KBM-7 (cell line): ENCODE measurements at places on chromosomes 3 and 15.

GRCh38 chr15:84911879-84912660 is 27.6 kb downstream of the SLC28A1 start:
- DNase-seq = peak; percentile 32

DNA sequence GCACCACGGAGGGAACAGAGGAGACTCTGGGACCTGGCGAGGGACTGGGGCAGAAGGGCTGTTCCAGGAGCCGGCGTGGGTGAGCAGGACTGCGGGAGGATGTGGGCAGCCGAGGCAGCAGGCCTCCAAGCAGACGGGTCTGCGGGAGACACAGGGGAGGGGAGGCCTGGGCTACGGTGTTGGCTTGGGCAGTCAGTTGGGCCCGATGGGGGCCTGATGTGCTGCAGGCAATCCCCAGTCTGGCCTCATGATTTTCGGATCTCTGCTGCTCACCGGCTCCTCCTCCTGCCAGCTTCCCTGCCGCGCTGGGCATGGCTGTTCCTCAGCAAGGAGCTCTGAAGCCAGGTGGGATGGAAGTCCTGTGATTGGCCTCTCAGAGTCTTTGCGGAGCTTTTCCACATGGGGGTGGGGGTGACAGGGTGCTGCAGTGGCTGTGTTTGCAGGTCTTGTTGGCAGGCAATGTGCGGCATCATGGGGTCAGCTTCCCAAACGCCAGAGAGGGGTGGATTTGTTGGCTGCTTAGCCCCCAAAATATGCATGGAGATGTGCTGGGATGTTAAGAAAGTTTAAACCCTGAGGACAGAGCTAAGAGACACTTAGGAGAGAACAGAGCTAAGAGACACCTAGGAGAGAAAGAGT is 19.3 kb downstream of the MINAR1 start:
- DNase-seq = no peak

DNA sequence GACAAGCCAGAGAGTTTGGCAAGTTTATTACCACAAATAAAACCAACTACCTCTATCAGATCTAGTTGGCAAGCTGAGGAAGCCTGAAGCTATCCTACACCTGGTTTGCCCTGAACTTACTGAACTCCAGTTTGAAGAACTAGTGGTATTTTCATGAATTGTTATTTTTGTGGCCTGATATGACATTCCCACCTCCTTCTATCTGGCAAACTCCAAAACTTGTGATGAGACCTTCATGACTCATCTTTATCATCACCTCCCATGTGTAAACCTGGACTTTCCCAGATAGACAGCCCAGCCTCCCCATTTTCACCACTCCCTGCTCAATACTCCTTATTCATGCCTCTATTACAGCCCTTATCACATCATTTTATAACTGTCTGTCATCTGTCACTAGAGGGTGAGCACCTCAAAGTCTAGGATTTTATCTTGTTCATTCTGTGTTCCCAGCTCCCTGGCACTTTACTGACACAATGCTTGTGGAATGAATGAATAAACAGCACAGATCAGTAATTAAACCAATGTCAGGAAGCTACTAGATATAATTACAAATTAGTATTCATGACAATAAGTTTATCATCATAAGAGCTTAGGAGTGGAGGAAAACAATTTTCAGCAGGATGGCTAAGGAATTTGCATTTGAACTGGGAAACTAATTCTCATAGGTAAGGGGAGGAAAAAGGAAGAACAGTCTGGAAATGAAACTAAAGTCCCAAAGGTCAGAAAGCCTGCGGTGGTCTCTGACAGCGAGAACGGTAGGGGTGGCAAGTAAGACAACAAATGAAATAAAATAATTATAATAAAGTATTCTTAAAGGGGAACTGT is 13.2 kb upstream of the TRANK1 start:
- DNase-seq = no peak

DNA sequence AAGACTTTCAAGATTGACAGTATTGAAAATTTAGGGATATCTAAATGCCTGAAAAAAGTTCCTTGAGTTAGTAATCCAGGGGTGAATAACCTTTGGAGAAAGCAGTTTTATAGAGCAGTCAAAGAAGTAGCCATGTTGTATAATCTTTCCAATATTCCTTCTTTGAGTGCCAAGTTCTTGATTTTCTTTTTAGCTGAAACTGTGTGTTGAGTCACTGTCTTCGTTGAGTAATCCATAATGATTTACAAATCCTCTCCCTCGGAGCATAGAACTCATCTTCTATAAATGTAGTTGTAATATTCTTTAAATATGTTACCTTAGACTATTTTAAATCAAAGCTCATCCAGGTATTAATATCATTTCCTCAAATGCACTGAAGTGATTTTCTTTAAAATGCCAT is 135.2 kb downstream of the BBX start:
- DNase-seq = no peak

GRCh38 chr15:96306321-96306720 is 24.2 kb upstream of the NR2F2 start:
- DNase-seq = no peak

DNA sequence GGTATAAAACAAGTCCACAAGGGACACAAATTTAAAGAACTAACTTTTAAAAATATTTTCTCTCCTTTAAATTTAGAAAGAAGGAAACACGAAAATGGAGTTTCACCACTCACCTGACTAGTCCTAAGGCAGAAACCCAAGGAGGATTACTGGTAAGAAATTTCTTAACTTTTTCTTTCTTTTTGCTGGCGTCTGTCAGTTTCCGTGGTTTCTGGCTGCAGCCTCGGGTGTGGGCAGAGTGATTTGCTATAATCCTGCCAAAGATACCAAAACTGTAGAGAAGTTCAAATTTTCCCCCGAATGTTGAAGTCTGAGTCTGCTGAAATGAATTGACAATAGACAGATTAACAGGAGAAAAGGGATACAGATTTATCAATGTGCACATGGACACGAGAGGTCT is 843.6 kb upstream of the ALCAM start:
- peak; percentile 11 for DNase-seq

DNA sequence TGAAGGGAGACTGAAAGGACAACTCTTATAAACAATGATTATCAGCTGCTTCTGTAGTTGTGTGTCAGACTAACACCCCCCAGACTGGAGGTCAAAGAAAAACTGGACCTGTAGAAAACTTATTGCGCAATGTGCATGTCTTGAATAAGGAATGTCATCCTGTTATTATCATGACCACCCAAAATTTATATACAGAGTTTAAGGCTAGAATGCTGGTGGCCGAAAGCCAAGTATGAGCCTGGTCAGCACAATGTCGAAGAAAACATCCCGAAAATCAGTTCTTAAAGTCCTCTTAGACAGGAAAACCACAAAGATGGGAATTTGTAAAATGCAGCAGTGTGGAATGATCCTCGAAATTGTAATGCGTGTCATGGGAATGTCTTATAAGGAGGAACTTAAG is 29.3 kb downstream of the RFTN1 start:
- DNase-seq = no peak

GRCh38 chr3:4797201-4797705 is 182.0 kb upstream of the BHLHE40 start:
- no peak for DNase-seq

DNA sequence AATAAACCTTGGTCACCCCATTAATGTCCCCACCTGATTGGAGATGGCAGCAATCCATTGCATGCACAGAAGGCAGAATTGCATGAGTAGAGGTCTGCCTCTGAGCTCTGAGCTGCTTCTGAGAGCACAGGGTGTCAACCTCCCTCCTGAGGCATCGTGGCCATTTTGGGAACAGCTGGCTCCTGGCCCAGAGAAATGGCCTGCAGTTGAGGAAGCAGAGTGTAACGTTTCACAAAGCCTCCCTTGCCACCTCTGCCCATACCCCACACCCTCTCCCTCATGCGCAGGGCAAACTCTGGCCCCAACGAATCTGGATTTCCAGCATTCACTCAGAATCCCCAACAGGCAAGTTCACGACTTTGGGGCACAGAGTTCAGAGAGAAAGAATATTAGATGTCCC is 198.9 kb downstream of the ADAMTS9 start:
- no peak for DNase-seq

DNA sequence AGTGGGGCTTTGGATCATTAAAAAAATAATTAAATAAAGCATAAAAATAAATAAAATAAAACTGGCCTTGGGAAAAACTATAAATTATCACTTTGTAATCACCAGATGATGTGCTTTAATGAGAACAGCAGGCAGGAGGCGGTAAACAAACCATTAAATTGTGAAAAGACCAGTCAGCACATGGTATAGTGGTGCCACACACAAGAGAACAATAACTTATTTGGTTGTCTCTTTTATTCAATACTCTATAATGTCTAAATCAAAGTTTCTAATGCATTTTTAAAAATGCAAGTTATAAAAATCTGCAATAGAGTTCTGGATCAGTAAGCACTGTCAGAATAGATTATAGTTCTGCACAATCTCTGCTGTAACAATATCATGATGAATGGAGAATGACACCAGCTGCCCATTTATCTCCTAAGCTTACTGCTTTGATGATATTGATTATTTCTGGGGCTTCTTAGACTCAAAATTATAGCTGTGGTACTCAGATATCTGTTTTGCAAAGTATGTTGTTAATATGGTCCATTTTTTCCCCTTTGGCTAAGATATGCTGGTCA is 259.3 kb downstream of the NAALADL2 start:
- DNase-seq = no peak

GRCh38 chr3:129526121-129526900 is 2.1 kb upstream of the RHO start:
- DNase-seq = peak; percentile 82
